Calu3 (cell line): ENCODE measurements at places on chromosomes 3 and 15.

GRCh38 chr3:9224490-9224889 is 25.0 kb downstream of the SRGAP3 start:
- no peak for DNase-seq

DNA sequence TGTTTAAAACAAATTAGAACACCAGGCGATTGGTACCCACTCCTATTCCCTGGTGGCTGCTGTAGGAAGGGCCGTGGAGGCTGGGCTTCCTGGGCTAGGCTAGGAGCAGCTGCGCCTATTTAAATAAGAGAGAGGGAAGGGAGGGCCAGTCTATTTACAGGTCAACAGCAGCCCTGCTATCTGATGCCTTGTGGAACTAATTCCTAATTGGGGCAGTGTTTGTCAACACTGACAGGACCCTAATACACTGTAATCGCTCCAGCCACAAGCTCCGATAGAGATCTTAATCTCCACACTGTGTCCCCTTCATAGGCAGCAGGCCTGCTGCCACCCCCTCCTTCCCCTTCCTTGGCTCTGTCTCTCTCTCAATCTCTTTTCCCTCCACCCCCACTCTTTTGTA is 116.9 kb upstream of the SOX14 start:
- DNase-seq: no peak

- no peak for DNase-seq
These were observed 7.0 kb downstream of the MORF4L1 start for GRCh38 chr15:78879517-78880241.

- no peak for DNase-seq
These were observed 66.0 kb downstream of the STAC start for GRCh38 chr3:36446276-36446675.

DNA sequence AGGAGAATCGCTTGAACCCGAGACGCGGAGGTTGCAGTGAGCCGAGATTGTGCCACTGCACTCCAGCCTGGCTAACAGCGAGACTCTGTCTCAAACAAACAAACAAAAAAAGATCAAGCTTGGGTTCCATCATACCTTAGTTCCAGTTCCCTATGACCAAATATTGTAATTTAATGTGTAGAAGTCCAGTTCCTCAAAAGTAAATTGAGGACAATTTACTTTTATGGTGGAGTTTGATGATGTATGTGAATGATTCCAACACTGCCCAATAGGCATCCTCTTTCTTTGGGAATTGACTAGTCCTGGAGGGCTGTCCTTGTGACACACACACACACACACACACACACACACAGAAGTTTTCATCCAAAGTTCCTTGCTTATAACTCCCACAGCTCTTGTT is 2.8 kb upstream of the PKM start:
- no peak for DNase-seq

GRCh38 chr3:183828538-183828870 is 3.1 kb upstream of the MAP6D1 start:
- DNase-seq: no peak
